ENCODE measurements at places on chromosomes 2 and 18. TPM values are rescaled to one million over a fixed set of nuclear protein-coding genes. Genes with fewer than 3 reads are reported as not detected.

The RGPD4 gene
- not detected for total RNA-seq

The SLC1A4 gene
- total RNA-seq = 7.8 TPM

The ZNF2 gene
- 7.8 TPM for total RNA-seq

The FOXD4L1 gene
- total RNA-seq = under 0.01 TPM

The HOXD12 gene
- not detected for total RNA-seq

DNA sequence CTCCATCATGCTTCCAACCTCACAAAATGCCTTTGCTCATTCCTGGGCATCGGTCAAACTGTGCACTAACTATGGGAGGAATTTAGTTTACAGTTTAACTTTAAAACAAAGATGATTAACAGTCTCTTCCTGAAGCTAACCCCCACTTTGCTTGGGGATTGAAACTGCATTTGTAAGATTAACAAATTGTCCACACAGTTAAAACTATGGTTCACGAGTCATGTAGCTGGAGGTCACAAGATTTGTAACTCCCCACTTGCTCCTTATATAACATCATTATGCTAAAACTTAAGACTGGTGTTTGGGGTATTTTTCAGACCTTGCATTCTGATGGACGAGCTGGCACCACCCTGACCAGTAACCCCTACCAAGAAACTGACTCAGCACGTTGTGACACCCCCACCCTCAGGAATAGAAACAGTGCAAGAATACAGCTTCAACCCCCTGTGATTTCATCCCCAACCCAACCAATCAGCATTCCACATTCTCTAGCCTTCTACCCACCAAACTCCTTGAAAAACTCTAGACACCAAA lies 252.3 kb downstream of the MBD5 start:
- DNase-seq = peak; percentile 7

DNA sequence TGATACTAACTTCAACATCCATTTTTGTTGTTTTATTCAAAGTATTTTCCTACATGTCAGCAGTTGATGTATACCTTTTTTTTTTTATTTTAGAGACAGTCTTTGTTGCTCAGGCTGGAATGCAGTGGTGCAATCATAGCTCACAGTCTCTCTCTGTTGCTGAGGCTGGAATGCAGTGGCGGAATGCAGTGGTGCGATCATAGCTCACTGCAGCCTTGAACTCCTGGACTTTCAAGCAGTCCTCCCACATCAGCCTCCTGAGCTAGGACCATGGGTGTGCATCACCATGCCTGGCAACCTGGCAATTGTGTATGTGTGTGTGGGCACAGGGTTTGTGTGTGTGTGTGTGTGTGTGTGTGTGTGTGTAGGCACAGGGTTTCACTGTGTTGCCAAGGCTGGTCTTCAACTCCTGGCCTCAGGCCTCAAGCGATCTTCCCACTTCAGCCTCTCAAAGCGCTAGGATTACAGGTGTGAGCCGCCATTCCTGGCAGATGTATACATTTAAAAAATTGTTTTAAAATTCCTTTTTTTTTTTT lies 24.8 kb downstream of the SANBR start:
- peak; percentile 5 for DNase-seq

GRCh38 chr2:105732955-105733607 lies 11.6 kb upstream of the NCK2 start:
- no peak for DNase-seq

DNA sequence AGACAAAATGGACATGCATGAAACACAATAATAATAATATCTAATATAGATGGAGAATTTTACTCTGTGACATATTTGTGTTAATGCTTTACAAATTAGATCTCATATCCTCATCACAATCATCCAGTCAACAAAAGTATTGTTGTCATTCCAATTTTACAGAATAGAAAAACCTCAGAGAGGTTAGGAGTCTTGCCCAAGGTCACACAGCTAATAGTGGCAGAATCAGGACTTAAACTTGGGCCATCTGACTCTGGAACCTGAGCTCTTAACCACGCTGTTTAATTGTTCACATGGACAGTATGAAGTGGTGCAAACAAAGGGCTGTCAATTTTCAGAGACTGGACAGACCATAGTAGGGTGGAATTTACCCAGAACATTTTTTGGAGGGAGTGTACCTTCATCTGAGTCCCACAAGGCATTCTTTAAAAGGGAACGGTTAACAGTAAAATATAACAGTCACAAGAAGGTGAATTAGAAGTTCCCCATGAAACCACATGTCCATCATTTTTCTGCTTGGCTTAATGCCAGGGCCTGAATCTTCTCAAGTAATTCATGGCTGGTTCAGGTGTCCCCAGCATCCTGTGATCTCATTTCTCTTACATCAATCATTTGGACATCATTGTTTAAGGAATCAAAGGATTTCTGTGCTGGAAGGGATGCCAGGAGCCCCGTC lies 35.4 kb upstream of the CCDC93 start:
- DNase-seq = no peak

GRCh38 chr2:203691149-203691548 lies 15.3 kb upstream of the CD28 start:
- no peak for DNase-seq

- DNase-seq = peak; percentile 85
Observed at GRCh38 chr2:176130147-176130956, 847 bp downstream of the HOXD8 start.

GRCh38 chr2:10054424-10054823 lies 11.1 kb downstream of the KLF11 start:
- DNase-seq = no peak

GRCh38 chr2:24421668-24422067 lies 61.3 kb upstream of the ITSN2 start:
- peak; percentile 59 for DNase-seq

DNA sequence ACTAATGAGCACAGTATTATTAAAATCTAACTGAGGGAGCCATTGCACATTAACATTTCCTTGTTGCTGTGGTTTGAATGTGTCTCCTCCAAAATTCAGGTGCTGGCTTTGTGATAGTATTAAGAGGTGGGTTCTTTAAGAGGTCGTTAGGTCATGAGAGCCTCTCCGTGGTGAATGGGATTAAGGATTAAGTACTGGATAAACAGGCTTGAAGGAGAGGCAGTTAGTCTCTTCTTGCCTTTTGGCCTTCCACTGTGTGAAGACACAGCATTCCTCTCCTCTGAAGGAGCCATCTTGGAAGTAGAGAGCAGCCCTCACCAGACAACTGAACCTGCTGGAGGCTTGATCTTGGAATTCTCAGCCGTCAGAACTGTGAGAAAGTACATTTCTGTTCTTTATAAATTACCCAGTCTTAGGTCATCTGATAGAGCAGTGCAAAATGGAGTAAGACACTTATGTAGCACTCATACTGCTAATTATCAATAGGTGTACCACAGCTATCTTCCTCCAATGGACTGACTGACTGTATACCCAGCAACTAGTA lies 182.7 kb downstream of the MYO3B start:
- DNase-seq = no peak

DNA sequence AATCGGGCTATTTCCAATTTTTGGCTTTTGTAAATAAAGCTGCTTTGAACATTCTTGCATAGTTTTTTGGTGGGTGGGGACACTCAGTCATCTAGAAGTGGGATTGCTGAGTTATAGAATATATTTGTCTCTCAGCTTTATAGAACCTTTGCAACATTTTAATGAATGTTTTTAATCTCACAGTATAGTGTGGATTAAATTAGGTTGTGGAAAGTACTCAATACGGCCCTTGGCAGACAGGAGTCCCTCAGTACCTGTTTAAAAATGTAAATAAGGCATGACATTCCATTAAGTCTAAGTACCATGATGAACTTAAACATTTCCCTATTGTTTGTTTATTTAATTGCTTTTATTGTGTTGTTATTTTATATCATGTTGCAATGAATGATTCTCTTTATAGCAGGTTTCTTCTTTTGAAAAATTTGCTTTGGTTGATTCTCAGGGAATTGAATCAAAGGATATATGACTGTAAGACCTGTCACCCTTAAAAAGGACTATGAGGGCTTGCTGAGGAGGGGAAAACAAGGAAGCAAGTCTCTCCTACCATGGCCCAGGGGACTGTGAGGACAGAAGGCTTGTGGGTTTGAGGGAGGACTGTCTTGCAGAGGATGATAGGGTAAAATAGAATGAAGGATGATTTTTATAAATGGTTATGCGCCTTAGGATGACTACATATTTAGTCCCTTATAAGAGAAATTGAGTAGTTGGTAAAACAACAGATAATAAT lies 165.1 kb downstream of the RPIA start:
- no peak for DNase-seq

- DNase-seq = no peak
Observed at GRCh38 chr18:53556450-53556849, 668.0 kb downstream of the MBD2 start.

DNA sequence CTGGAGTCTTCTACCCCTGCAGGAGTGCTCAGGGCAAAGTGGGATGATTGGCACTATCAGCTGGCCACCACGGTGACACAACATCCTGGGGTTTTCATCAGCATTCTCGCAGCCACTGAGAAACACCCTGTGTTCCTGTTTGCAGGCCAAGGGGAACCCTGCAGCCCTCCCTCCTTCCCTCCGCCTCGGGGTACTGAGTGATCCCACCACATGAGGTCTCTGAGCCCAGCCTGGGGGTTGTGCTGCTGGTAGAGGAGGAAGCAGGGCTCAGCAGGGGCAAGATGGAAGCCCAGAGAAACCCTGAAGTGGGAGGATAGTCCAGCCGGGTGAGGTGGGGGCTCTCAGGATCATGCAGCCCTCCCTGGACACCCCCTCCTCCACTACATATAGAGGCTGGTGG lies at the start of gene OXER1:
TSS of gene OXER1 (minus strand) at position 40 of the 400 bp plus-strand sequence. CDS start 73 bp downstream, outside the sequence.
- no peak for DNase-seq

DNA sequence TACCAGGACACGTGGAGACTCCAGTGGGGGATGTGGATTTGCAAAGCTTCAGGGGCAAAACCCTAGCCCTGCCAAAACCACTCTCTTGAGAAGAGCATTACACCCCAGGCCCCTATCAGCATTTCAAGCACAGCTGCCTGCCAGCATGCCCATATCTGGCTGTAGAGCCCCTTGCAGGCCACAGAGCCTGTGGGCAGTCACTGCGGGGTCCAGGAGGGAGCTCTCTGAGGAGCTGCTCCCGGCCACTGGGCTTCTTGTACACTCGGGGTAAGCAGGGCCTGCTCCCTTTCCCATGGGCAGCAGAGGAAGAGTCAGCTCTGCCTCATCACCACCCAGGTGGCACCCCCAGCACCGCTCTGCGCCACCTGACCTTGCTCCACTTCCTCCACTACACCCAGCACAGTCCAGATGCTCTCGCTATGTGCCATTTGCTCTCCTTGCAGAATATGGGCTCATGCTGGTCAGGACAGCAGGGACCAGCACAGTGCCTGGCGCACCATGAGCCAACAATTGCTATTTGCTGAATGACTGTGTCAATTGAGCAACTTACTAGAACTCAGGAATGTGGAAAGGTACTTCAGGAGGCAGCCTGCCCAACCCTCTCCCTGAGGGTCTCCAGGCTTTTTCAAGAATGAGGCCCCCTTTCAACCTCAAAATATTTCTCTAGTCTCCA lies 7.4 kb downstream of the CHST10 start:
- no peak for DNase-seq

DNA sequence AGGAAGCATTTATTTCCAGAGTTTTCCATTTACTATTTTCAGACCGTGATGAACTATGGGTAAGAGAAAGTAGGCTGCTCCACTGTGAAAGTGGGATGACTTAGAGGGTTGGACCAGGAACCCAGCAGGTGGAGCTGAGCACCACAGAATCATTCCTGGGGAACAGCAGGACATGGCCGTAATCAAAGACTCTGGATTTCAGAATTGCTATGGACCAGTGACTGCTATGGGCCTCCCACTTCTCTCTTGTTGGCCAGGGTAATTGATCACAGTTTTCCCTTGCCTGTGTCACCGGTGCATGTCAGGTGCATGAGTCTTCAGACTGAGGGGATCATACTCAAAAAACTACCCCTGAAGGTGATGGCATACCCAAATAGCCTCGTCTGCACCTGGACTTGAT lies 90.6 kb upstream of the GPC1 start:
- peak; percentile 20 for DNase-seq

DNA sequence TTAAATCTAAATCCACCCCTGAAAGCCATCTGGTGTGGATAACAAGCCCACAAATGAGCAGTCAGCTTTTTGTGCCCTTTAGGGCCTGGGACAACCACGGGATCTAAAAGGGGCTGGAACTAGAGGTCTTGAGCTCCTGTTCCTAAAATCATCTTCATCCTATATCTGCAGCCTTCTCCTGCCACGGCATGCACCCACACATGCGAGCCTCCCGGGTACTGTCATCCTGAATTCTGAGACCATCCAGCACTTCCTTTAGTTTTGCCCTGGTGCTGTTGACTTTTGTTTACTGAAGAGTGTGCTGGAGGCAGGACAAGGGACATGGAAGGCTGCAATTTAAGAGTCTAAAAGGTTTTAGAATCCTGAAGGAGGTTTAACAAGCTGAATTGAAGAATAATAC lies 183.2 kb downstream of the FAM210A start:
- DNase-seq = no peak

DNA sequence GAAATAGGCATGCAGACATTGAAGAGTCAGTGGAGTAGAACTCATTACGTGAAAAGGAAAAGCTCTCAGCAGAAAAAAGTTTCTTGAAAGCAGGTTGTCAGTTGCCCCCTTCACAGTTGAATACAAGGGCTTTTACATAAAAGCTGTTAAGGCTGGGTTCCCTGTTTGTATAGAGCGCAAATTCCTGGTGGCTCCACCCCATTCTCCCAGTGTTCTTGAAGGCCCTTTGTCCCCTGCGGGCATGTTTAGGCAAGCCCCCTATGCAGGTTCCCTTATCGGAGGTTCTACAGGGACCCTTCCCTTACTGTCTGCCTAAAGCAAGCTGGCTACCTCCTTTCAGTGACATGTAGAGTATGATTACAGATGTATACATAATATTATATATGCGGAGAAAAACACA lies 497.2 kb upstream of the SYT4 start:
- DNase-seq = no peak
